GM10248 (cell line): ENCODE measurements at places on chromosomes 13 and 19.
A peak's percentile ranks its signal among the peaks of the same experiment; 100 is the strongest.

GRCh38 chr13:106038752-106039151, 496.7 kb downstream of the EFNB2 start:
- no peak for DNase-seq

GRCh38 chr13:23292586-23292985, 111.8 kb downstream of the SGCG start:
- no peak for DNase-seq

GRCh38 chr13:33445476-33445875, 159.9 kb upstream of the STARD13 start:
- DNase-seq = no peak

DNA sequence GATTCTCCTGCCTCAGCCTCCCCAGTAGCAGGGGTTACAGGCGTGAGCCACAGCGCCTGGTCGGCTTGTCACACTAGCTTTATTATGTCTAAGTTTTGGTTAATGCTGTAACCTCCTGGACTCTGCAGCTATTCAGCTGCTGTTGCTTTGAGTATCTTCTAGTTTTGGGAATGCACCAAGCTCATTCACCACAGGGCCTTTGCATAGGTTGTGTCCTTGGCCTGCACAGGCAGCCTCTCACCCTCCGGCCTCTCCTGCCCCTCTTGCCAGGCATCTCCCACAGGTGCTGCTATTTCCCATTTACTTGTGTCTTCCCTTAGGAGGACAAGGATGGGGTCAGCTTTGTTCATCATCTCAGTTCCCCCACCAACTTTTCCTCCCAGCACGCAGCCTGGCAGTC, 2.4 kb upstream of the CCDC9 start:
- no peak for DNase-seq

GRCh38 chr19:48355365-48355954, 8.3 kb downstream of the TMEM143 start:
- no peak for DNase-seq

GRCh38 chr13:80022146-80022545, 318.8 kb downstream of the SPRY2 start:
- DNase-seq = no peak

DNA sequence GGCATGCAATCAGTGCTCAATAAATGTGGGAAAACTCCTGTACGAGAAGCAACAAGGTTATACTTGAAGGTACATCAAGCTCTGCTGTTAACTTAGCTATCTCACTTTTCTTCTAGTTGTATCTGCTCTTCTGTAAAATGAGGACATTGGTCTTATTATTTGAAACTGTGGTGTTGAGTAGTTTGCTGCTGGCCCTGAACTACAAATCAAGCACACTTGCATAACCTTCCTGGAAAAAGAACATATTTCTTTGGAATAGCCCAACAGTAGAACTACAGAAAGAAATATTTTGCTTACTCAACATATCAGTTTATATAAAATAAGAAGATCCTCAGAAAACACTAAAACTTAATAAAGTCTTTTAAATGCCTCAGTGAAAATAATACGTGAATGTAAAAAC, 203.0 kb downstream of the KCTD12 start:
- DNase-seq = no peak

- no peak for DNase-seq
Measured at GRCh38 chr13:39577838-39578491, 25.0 kb downstream of the LHFPL6 start.

DNA sequence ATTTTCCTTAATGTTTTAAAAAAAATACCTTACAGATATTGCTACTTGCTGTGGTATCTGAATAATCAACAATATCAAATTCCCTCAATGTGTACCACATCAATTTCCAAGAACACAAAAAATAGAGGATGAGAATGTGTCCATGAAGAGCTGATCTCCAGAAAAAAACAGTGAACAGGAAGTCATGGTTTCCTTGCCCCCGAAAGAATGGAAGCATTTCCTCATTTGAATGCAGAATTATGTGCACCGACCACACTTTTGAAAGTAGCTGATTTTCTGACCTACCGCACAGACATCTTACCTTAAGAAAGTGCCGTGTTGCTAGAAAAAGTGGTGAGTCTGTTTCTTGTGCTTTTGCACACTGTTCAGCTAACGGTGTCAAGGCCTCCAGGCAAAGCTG, 13.4 kb upstream of the EEF1AKMT1 start:
- DNase-seq = no peak

DNA sequence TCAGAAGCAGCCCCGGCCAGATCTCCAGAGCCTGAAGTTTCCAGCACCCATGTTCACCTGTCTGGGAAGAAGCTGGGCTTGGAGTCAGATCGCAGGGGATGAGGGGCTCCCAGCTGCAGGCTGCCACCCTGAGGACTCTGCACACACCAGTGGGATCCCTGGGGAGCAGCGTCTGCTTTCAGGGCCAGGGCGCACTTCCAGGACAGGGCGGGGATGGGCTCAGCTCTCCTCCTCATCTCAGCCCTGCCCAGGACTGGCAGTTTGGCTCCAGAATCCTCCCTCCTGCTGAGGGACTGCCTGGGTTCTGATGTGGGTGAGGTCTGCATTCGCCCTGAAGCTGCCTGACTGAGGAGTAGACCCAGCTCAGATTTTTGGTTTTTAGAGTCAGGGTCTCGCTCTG, 3.5 kb downstream of the SLC7A9 start:
- no peak for DNase-seq

- DNase-seq = no peak
Measured at GRCh38 chr13:111241006-111241755, 79.3 kb upstream of the TEX29 start.

DNA sequence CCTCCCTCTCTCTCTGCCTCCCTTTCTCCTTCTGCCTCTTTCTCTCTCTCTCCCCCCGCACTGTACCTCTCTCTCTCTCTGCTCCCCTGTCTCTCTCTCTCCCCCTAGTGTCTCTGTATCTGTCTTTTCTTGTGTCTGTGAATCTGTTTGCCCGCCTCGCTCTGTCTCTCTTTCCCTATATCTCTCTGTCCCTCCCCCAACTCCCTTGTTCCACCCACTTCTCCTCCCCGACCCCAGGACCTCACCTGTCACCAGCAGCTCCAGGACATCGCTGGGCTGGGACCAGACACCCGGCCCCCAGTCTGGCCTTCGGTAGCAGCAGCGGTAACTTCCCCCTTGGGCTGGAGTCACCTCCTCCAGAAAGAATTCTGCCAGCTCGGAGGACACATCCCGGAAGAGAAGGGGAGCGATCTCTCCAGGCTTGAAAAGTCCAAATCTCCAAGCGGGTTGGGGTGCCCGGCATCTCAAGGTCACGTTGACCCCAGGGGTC, 3.9 kb downstream of the OSCAR start:
- peak; percentile 25 for DNase-seq

GRCh38 chr13:109899748-109900147, 113.4 kb upstream of the IRS2 start:
- no peak for DNase-seq

DNA sequence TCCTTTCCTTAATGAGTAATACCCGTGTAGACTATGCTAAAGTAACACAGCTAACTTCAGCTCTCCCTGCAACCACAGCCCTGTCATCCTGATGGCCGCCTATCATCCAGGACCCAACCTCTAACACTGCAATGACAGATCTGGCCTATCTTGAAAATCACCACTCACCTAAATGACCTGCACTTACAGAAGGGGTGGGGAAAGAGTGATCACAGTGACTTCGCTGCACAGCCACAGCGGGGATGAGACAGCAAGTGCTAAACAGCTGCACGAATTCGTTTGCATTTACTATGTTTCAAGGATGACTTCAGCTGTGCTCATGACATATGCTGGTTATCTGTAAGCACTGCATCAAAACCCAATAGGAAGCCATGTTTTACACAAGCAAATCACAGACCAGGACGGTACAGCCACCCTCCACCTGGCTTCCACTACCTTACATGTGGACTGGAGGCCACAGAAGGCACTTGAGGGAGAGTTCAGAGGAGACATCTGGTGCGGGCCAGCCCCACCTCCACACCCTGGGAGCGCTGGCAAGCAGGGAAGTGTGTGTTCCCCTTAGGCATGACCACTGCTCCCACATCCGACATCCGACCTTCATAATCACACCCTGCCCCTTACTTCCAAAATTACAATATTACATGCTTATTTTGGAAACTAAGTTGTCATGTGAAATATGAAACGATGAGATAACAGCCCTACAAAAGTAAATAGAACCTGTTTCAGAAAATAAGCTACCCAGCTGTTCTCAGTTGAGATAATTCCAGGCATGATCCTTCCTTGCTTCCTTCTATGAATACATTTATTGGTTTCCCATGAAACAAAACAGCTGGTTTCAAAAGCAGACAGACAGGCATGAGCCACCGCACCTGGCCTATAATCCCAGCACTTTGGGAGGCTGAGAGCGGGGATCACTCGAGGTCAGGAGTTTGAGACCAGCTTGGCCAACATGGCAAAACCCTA, 95.7 kb downstream of the STK24 start:
- DNase-seq = peak; percentile 70

DNA sequence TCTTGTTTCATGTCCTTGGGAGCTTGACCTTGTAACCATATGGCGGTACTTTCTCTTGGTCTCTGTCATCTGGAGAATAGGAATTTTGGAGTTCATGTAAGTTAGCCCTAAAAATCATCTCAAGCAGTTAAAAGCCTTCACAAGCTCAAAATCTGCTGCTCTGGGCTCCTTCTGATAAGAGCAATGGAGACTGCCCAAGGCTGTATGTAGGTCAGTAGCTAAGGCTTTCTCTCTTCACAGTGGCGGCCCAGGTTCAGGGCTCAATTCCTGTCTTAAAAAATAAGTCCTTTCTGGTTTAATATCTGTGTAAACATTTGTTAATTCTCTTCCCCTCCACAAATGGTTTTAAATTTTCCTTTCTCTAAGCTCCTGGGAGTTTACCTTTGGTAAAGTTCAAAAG, 45.3 kb upstream of the ANKRD10 start:
- no peak for DNase-seq

DNA sequence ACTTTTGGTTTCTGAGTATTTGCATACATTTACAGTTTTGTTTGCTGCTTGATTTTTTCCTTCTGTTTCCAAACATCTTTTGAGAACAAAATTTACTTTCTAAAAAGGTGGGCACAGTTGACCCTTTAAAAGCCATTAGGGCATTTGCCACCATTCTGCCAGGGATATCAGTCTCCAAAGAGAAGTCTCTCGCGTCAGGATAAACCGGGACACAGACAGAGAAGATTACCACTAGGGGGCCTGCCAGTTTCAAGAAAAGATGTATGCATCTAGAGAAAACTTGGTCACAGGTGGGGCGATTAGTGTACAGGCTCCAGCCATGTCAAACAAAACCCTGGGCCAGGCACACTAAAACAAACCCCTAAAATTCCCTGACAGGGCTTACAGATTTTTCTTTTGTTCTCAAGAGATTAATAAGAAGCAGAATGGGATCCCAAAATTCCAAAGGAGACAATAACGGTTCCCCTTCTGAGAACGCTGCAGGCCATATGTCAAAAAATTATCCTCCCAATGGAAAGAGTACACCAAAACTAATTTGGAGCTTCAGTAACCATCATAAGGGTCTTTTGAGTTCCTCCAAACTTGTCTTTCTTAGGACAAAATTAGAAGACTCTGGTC, 10.7 kb upstream of the PABPC3 start:
- DNase-seq = peak; percentile 56

GRCh38 chr13:70798385-70798784, 690.1 kb upstream of the KLHL1 start:
- DNase-seq = no peak

- DNase-seq = no peak
Measured at GRCh38 chr13:110463871-110464510, 97.5 kb downstream of the RAB20 start.

DNA sequence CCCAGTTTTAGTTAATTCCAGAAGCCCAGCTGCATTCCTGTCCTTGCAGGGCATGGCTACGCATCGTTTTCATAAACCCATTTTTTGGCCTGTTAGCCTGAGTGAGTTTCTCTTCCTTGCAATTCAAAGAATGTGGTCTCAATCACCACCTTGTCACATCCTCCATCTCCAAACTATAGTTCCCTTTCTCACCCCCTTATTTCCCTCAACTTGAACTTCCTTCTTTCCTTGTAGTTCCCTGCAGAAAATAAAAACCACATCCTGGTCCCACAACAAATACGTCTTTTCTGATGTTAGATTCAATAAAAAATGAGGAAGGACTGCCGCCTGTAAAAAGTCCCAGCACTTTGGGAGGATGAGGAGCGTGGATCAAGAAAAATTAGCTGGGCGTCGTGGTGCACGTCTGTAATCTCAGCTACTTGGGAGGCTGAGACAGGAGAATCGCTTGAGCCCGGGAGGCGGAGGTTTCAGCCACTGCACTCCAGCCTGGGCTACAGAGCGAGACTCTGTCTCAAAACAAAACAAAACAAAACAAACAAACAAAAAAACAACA, 13.2 kb downstream of the ADGRE3 start:
- DNase-seq = no peak

GRCh38 chr13:49292742-49293486, 45.2 kb downstream of the CDADC1 start:
- no peak for DNase-seq

DNA sequence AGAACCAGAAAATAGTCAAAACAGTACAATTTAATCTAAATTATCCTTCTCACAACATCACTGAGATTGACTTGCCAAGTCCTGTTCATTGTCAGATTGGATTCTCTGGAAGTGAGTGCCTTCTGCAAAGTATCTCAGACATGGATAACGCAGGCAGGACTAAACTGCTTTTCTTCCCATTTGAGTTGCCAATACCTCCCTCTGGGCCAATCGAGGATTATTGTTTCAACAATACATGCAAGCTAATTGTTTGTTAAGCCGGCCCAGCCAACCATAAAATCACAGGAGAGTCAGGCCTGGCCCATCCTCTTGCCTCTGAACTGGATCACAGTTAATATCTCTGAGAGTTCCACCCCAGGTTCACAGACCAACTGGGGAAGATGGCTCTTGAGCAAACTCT, 240.0 kb downstream of the ENOX1 start:
- no peak for DNase-seq

DNA sequence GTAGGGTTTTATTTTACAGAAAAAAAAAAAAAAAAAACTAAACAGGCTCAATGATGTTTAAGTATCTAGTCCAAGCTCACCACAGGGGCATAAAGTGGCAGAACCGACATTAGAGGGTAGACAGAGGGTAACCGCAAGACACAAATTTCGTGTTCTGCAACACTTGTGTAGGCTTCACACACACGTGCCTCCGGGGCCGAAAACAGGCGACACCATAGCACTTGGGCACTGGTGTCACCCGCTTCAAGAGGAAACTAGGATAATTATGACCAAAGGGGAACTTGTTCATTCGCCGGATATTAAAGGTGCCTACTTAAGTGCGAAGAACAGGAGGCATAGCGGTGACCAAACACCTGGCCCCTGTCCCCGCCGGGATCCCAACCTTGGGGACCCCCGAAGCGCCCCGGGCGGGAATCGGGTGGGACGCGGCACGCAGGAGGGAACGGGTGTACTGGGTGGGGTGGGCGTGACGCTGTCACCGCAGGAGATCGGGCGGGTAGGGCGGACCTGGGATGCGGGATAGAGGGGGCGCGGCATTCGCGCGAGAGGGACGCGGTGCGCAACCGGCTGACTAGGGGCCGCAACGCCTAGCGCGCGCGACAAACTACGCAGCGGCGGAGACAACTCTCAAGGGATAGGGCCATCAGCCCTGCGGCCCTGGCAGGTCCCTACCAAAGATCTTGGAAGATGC, 558 bp downstream of the MZT1 start:
- peak; percentile 21 for DNase-seq

GRCh38 chr13:97171136-97171535, 51.0 kb upstream of the MBNL2 start:
- no peak for DNase-seq
